Activated CD4-positive, alpha-beta memory T cell treated with anti-CD3 and anti-CD28 coated beads for 36 hours (primary cell): ENCODE measurements at places on chromosomes 3 and 15.

DNA sequence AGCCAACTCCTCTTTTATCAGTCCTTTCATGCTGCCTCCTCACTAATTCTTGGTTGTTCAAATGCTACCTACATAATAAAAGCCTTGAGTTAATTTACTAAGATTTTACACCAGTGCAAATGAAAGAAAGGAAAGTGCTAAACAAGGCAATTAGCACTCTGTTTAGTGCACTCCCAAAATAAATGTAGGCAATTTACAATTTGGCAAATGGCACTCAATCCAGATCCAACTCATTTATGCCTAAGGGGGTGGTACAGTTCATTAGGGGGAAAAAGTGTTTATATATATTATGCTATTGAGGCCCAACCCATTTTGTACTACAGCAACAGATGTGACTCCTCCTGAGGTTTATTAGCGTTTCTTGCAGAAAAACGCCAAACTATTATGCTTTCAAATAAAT lies 370.1 kb downstream of the NR2F2 start:
- DNase-seq: no peak

GRCh38 chr3:98587654-98588053 lies 5.8 kb downstream of the CPOX start:
- no peak for DNase-seq

DNA sequence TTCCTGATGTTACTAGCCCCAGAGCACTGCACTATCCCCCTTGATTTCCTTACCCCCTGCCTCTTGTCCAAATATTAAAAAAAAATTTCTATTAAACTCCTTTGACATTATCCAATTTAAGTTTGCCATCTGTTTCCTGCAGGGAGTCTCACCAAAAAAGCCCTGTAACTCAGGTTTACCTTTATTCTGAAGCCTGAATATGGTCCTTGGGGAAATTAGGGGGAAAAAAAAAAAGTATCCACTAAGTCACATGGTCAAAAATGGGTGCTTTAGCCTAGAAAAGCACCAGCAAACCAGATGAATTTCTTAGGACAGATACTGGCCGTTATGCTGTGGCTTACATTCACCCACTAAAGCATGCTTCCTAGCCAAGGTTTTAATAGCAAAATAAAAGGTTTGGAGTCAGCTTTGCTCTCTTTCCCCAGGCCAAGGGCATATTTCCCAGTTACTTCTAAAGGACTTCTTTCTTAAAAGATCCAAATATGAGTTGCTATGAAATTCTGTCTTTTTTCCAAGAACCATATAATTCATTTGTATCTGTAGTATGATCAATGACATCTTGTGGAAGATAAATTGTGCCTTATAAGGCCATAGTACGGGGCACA lies 394.9 kb downstream of the LSAMP start:
- no peak for DNase-seq

- DNase-seq: no peak
Measured at GRCh38 chr3:15007681-15008141, 57.4 kb downstream of the MRPS25 start.

GRCh38 chr3:70120357-70120966 lies 120.9 kb downstream of the SAMMSON start:
- DNase-seq: peak; percentile 72

- no peak for DNase-seq
Measured at GRCh38 chr3:157786211-157786610, 283.0 kb upstream of the VEPH1 start.

DNA sequence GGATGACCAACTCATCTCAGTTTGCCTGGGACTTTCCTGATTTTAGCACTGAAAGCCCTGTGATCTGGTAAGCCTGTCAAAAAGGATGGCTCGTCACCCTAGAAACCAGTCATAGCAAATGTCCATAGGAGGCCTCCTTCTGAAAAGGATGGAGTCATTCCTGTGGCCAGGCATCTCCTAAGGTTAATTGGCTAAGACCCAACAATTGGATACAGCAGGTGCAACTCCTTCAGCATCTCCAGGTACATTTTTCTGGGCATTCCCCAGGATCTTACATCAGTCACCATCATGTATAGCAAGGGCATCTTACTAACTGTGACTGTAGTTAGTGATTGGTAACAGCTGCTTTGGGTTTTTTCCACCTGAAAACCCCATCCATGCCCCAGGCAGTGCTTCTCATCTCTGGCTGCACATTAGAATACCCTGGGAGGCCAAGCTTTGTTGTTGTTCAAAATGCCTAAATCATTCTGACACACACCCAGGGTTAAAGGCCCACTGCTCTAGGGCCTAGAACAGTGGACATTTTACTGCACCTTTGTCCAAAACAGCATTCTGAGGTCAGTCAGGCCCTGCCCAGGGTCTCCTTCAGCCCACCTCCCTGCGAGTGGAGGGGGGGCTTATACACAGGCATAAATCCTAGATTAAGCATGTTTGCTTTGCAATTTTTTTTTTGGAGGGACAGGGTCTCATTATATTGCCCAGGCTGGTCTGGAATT lies 28.3 kb upstream of the GALNT15 start:
- DNase-seq: no peak

GRCh38 chr3:135215516-135215915 lies 420.5 kb downstream of the EPHB1 start:
- DNase-seq: no peak

DNA sequence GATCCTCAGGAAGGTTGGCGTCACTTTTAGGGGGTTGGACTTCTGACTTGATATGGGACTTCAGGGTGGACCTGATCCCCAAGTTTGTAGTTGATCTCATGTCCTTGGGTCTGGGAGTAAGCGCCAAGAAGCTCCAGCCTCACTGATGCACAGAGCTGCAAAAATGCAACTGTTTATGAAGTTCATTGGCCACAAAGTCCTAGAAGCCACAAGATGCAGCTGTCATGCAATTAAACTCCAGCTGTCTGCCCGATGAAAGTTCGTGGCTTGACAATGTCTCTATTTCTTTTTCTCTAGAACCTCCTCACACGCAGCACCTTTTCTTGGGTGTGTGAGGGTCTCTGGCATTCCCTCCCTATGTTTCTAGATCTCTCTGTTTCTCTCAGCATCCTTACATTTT lies 9.2 kb upstream of the ACAN start:
- DNase-seq: no peak

GRCh38 chr15:69660658-69661405 lies 208.2 kb downstream of the RPLP1 start:
- DNase-seq: no peak

GRCh38 chr3:57164217-57164656 lies 916 bp downstream of the IL17RD start:
- peak; percentile 46 for DNase-seq

- DNase-seq: no peak
Measured at GRCh38 chr3:156010829-156011228, 109.5 kb upstream of the KCNAB1 start.

DNA sequence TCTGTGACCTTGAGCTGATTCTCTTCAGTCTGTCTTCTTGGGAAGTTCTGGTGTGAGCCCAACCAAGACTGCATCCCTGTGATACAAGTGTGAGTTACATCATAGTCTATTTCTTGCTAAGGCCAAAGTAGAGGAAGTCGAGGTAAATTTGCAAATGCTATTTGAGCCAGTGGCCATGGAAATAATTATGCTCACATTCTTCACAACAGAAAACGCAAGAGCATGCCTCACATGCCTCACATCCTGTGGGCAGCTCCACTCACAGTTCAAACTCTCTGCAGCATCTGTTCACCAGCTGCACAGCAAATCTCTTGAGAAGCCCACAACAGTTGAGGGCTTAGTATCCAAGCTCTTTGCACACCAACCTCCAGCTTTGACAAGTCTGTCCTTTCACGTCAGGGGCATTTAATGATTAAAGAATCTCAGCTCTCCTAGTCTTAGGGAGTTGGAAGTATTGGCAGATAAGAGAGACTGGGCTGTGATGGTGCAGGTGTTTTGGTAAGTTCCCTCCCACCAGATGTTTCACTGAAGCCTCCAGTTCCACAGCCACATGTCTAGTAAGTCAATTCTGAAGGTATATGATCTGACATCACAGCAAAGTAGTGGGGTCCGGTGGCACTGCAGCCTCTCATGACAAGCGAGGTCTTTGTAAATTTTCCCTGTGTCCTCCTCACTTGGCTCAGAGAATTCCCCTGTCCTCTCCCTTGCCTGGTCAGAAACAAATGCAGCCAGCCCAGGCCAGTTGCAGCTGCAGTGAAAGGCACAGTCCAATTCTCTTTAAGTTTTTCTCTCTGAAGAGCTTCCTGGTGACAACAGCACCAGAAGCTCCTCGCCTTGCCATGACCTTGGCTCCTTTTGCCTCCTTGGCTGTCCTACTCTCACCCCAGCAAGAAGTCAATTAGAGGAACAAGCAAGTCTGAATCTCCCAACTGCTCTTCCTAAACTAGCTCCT lies 166.1 kb downstream of the SSR3 start:
- no peak for DNase-seq

DNA sequence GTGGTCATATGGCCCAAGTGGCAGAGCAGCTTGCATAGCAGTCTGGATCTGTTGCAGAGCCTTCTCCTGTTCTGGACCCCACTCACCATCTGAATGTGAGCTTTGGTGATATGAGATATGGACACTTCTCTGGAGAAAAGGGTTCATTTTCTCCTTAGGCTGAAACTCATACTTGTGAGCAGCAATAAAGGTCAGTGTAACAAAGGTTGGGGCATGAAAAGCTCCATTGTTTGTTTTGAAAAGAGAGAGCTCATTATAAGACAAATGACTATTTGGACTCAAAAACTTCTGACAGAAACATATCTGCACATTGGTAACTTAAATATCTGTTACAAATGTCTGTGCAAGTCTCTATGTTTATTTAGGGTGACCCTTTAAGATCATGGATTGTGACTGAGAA lies 517.3 kb downstream of the MFSD1 start:
- DNase-seq: no peak

- no peak for DNase-seq
Measured at GRCh38 chr3:115651087-115651486, 27.8 kb downstream of the GAP43 start.

GRCh38 chr15:95249524-95249923 lies 1018.2 kb downstream of the MCTP2 start:
- DNase-seq: no peak

GRCh38 chr3:4449043-4449805 lies 17.8 kb downstream of the SUMF1 start:
- no peak for DNase-seq
